ENCODE measurements at places on chromosomes 5 and 9. TPM values are rescaled to one million over a fixed set of nuclear protein-coding genes. Genes with fewer than 3 reads are reported as not detected.

Gene GPR151
- total RNA-seq, result not detected

Gene FOXD4L3
- not detected for total RNA-seq

Gene ADGRD2
- not detected for total RNA-seq

Gene ZNF169
- 9.4 TPM for total RNA-seq

All from activated naive CD4-positive, alpha-beta T cell treated with anti-CD3 and anti-CD28 coated beads, Interleukin-2, amount 10 ng/mL, durations not matched to agents 5 hours and 36 hours (primary cell).